Sigmoid colon (tissue), 7 donors: ENCODE measurements at places on chromosomes 5 and 9. TPM values are rescaled to one million over a fixed set of nuclear protein-coding genes. Genes with fewer than 3 reads are reported as not detected.

The BTNL8 gene
- total RNA-seq = 0.71 TPM

GRCh38 chr5:141944076-141944475 is 13.9 kb downstream of the PCDH12 start:
- no peak for DNase-seq
- H3K27ac ChIP-seq = no peak overlapping the region
- H3K27me3 ChIP-seq = no peaks in the 10 kb centered on the region
- no peaks in the 10 kb centered on the region for H3K36me3 ChIP-seq

DNA sequence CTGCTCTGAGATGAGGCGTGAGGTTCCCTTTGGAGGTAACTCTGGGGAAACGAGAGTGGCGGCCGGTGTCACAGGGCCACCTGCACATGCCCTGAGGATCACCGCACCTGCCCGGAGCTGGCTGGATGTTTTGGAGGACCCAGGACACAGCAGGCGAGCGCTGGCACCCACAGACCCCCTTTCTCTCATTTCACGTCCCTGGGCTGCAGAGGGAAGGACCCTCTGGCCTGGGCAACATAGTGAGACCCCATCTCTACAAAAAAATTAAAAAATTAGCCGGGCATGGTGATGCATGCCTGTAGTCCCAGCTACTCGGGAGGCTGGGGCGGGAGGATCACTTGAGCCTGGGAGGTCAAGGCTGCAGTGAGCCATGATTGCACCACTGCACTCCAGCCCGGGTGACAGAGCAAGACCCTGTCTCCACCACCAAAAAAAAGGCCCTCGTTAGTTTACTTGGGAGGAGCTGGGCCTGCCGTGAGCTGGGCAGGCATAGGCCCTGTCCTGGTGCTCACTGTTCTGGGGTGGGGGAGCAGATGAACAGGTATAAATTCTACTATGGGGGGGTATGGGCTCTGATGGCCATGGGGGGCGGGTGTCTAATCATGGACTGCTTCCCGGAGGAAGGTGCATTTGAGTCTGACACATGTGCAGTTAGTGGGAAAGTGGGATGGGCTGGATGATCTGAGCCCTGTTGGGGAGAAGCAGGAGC is 96.9 kb upstream of the RAPGEF1 start:
- peaks cover 62% of the 10 kb centered on the region for H3K27me3 ChIP-seq
- H3K4me1 ChIP-seq = peaks cover 10% of the 10 kb centered on the region
- DNase-seq = no peak
- no peak overlapping the region for H3K4me3 ChIP-seq
- H3K27ac ChIP-seq = no peak overlapping the region
- H3K36me3 ChIP-seq = no peaks in the 10 kb centered on the region

DNA sequence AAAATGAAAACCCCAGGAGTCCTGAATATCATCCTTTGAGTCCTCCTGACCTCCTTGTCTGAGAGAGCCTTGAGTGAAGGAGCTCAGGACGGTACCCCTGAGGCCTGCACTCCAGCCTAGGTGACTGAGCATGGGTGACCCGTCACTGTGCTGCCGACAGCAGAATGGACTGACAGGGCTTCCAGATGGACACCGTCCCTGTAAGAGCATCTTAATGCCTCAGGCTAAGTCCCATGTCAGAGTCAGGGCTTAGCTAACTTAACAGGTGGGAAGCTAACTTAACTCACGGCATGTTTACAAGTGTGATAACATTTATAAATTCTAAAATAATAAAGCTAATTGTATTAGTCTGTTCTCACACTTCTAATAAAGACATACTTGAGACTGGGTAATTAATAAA is 68.3 kb downstream of the IL6ST start:
- no peak overlapping the region for H3K27ac ChIP-seq
- H3K36me3 ChIP-seq = no peaks in the 10 kb centered on the region
- no peaks in the 10 kb centered on the region for H3K27me3 ChIP-seq
- H3K4me3 ChIP-seq = no peak overlapping the region

- no peaks in the 10 kb centered on the region for H3K27me3 ChIP-seq
- no peak overlapping the region for H3K4me3 ChIP-seq
These were observed 89.8 kb downstream of the CDH6 start for GRCh38 chr5:31283326-31283725.

DNA sequence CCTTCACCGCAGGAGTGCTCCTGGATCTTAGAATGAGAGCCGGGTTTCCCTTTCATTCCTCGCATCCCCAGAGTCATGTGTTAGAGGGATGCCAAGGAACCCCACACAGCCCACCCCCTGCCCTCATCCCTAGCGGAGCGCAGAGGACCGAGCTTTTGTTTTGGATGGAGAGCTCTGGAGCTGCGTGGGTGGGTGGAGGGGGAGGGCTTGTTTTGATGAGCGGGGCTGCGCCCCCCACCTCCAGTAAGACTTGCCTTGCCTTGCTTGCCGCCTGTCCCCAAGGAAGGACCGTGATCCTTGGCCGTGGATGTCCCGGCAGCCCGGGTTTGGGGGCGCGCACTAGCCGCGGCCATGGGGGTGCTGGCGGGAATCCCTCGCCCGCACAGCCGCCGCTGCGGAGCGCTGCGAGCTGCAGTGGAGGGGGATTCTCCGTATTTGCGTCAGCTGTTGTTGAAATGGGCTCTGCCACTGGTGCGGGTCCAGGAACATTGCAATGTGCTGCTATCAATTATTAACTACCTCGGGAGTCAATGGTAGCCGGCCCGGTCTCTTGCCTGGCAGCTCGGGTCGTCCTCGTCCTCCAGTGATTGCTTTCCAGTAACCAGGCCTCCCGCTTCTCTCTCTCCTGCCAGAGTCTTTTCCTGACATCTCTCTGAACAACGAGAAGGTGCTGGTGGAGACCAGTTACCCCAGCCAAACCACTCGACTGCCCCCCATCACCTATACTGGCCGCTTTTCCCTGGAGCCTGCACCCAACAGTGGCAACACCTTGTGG is 1.0 kb downstream of the EGR1 start:
- H3K27me3 ChIP-seq = no peaks in the 10 kb centered on the region
- H3K36me3 ChIP-seq = no peaks in the 10 kb centered on the region
- peaks cover 32% of the 10 kb centered on the region for H3K4me1 ChIP-seq
- H3K4me3 ChIP-seq = peak overlapping the region; percentile 84
- DNase-seq = no peak

- no peak overlapping the region for H3K4me3 ChIP-seq
- H3K27me3 ChIP-seq = no peaks in the 10 kb centered on the region
- H3K27ac ChIP-seq = peak overlapping the region; percentile 82
- no peaks in the 10 kb centered on the region for H3K36me3 ChIP-seq
- DNase-seq = no peak
These were observed 19.1 kb upstream of the IFNB1 start for GRCh38 chr9:21096901-21097255.

- no peak for DNase-seq
- no peaks in the 10 kb centered on the region for H3K4me1 ChIP-seq
- no peak overlapping the region for H3K27ac ChIP-seq
- H3K4me3 ChIP-seq = no peak overlapping the region
- no peaks in the 10 kb centered on the region for H3K36me3 ChIP-seq
- no peaks in the 10 kb centered on the region for H3K27me3 ChIP-seq
These were observed 29.8 kb downstream of the MED27 start for GRCh38 chr9:132049900-132050299.
